ENCODE measurements at places on chromosomes 11 and 22.

- DNase-seq, result peak; percentile 85
Observed at GRCh38 chr22:19970479-19971275, 29.1 kb upstream of the TXNRD2 start.

GRCh38 chr22:49424893-49425270, 402.8 kb downstream of the BRD1 start:
- DNase-seq, result no peak

DNA sequence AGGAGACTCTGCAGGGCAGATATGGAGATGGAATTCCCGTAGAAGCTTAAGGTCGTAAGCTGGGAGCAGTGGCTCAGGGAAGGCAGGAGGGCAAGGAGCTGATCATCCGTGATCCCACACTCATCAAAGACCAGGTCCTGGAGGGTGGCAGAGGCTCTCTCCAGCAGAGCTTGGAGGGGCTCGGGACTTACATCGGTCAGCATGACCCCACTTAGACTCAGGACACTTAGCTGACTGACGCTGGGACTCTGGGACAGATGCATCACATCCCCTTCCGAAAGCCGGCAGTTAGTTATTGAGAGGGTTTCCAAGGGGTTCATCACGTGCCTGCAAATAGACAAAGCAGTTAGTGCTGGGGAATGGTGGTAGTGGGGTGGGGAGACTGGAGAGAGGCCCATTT, 10.7 kb downstream of the PRAME start:
- no peak for DNase-seq

DNA sequence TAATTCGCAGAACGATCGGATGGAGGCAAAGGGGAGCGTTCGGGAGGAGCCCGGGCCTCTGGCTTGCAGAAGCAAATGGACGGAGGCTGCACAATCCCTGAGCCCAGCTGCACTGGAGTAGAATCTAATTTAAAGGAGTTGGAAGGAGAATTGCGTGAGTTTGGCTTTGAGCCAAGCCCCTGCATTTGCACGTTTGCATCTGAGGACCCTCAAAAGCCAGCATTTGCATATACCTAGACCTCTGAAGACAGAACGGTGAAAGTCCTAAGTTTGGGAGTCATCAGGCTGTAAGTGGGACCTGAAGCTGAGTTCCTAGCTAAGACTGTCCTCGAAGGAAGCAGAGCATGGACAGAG, 15.6 kb downstream of the TP53AIP1 start:
- DNase-seq, result no peak

DNA sequence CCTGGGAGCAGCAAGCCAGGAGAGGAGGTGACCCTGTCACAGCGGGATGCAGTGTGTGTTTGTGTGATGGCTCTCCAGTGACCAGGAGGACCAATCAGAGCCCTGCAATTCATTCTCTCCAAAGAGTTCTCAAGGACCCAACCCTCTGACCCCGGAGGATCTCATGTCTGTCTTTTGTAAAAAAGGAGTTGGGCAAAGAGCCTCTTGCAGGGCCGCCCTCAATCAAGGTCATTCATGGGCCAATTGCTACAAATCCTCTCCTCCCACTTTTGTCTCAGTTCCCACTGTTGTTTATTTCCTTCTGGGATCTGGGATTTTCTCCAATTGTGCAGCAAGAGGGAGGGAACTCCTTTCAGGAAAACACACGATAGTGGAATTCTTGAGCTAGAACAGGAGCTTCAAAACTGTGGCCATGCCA, 4.0 kb downstream of the TECTA start:
- DNase-seq, result no peak

GRCh38 chr11:6650104-6650503, 5.5 kb downstream of the DCHS1 start:
- no peak for DNase-seq

- no peak for DNase-seq
Observed at GRCh38 chr22:50186181-50186714, 535 bp downstream of the TRABD start.

DNA sequence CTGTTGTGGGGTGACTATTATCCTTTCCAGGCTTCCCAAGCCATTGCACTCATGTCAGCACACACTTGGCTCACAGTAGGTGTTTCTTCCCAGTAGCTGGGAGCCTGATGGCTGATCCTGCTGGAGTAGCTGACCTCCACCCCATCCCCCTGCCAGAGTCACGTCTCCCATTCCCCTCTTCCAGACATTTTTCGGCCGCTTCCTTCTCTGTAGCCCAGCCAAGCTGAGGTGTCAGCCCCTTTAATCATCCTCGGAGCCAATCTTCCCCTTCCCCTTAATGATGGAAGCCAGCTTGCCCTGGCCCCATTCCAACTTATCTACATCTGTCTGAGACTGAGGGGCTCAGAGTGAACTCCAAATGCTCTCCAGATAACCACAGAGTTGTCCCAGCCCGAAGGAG, 550.7 kb downstream of the MN1 start:
- DNase-seq, result no peak

DNA sequence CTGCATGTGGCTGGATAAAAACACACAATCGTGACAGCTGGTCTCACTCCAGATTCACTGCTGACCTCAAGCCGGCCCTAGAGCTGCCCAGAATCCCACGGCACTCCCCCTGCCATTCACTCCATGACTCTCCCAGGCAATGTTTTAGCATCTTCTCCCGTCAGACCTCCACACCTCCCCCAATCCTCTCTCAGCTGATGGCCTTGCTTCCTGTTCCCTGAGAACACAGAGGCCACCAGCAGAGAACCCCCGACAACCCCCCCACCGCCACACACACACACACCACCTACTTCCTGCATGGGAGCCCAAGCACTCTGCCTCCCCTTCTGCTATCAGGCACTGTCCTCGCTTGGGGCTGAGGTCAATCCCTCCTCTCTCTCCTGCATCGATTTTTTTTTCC, 9.3 kb downstream of the TNKS1BP1 start:
- no peak for DNase-seq

DNA sequence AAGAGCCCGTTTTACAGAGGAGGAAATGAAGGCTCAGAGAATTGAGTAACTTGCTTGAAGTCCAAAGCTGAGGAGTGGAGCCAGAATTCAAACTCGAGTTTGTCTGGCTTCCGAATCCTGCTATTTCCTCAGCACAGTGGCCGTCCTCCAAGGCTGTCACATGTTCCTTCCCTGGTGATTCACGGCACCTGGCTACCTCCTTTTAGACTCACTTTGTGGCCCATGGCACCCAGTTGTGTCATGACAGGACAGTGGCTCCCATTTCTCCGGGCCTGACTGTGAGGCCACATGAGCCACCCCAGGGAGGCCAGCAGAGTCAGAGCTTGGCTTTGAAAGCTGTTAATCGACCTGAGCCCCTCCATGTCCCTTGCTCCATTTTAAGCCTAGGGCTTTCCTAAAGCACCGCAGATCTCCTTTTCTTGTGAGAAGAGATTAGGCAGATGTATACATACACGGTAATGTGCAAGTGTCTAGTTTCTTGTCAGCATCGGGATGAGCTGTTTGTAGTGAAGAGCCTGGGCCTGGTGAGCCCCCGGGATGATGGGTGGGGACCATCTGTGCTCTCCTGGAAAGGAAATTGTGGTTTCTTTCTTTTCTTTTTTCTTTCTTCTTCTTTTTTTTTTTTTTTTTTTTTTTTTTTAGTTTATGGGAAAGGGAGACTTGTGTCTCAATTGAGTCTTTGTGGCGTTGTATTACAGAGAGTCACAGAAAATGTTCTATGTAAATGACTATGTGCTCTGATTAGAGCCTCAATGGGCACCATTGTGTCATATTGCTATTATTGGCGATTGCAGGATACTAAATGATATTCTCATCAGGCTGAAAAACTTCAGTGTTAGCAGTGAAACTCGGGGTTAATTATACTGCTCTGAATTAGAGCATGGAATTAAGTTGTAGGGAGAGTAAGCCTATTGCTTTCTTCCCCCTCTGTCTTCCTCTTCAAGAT, 54.8 kb downstream of the PTPRJ start:
- no peak for DNase-seq

- DNase-seq, result no peak
Observed at GRCh38 chr11:491358-491757, 15.7 kb downstream of the RNH1 start.

DNA sequence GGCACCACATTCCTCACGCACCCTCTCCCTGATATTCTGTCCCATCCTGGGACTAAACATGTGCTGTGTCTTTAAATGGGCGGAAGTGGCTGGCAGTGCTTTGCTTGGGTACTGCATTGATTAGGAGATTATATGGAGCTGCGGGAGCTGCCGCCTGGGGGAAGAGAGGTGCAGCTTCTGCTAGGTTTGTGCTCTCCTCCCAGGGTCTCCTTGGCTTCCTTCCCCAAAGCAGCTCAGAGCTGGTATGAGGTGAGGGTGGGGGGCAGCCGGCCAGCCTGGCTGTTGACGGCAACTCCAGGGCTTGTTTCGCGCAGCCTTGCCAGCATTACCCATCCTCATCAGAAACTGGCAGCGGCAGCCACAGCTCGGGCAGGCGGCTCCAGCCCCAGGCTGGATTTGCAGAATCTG, 95.4 kb downstream of the GRAMD1B start:
- DNase-seq, result no peak

GRCh38 chr11:30107899-30108298, 91.1 kb upstream of the KCNA4 start:
- DNase-seq, result no peak

DNA sequence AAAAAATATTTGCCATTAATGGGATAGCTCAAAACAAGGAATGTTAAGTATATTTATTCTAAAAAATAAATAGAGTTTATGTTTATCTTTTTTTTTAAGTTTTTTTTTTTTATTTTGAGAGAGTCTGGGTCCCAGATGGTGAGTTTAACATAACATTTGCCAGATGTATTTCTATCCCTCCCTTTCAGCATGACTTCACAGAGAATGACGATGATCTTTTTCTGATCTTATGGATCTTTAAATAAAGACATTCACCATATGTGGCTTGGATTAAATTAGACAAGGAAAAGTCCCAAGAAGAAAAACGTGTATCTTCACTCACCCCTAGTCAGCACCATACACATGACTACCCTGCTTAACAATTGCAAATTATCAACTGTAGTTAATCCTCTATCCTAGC, 839.8 kb upstream of the CNTN5 start:
- no peak for DNase-seq

- no peak for DNase-seq
Observed at GRCh38 chr11:84800755-84801346, 826.3 kb downstream of the DLG2 start.

DNA sequence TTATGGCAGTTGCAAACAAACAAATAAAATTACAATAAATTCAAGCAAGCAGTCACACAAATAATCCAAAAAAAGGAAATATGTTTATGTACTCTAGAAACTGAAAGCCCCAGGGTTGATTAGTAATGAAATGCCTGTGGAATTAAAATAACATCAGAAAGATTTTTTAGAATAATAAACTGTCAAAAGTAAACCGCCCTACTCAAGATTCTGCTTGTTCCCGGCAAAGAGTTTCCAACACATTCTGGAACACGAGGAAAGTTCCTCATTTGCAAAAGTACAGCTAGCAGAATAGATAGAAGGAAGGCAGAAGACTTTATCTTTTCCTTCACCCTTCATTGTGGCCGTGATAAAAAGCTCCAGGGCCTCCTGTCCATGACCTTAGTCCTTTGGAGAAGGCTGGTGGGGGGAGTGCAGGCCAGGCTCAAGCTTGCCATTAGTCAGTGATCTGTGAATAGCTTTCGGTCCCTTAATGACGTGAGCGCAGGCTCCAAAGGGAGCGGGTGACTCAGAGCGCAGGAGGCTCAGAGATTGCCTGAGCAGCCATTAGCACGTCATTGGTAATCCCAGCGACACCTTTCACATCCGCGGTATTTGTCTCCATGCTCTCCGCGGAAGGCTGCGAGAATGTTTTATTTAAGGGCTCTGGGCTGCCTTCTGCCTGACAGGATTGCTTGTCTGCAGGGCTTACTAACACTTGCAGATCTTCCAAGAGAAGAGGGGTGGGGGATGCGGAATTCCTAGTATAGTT, 458.3 kb downstream of the METTL15 start:
- no peak for DNase-seq

DNA sequence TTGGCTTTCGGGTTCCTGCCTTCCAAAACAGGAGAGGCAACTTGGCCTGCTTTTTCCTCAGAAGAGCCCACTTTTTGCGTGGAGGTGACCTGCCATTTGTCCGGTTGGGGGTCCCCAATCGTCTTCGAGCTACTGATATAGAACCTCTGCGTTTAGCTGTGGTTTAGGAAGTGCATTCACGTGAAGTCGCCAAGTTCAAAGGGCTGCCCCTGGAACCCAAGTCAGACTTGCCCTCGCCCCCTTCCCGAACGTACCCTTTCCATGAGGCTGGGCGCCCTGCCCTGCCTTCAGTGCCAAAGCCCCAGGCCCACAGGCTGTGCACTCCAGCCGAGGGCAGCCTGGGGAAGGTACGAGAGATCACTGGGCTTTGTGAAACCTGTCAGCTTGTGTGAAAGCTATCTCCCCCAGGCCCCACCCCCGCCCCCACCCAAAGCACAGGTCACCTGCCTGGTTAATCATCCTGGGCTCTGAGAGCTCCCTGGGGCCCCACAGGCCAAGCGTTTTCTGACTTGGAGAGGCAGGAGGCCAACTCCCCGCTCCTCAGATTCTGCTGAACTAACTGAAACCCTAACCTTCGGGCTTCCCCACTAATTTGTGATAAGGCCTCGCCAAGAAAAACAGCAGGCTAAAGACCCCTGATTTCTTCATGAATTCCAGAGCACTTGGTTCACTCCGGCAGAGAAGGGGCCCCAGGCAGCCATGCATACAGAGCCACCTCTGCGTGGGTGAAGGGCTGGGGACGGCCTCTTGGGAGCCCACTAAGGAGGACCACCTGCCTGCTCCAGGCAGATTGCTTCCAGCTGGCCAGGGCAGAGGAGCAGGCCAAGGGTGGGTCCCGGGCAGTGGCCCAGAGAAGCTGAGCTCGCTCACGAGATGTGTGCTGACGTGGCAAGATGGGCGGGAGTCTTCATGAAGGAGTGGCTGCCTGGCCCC, 25.8 kb upstream of the KCNQ1OT1 start:
- no peak for DNase-seq

DNA sequence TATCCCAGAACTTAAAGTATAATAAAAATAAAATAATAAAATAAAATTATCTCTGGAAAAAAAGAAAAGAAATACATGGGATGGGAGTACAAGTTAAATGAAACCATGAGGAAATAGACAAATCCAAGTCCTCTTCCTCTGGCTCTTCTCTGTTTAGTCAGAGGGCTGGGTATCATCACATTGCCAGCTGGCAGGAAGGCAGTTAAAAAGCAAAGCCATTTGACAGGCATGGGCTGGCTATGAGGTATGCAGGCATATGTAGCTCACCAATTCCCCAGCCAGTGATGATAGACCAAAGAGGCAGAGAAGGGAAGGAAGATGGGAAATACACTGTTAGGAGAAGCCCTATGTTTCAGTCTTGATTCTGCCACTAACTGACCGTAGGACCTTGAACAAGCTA, 6.5 kb downstream of the LYVE1 start:
- no peak for DNase-seq

- DNase-seq, result no peak
Observed at GRCh38 chr22:48072777-48073176, 1310.3 kb downstream of the TBC1D22A start.

GRCh38 chr11:133041928-133042882, 490.1 kb downstream of the OPCML start:
- DNase-seq, result no peak

GRCh38 chr22:36029406-36029755, 757 bp upstream of the RBFOX2 start:
- no peak for DNase-seq

- no peak for DNase-seq
Observed at GRCh38 chr22:27820896-27821866, 19.6 kb upstream of the MN1 start.

- DNase-seq, result no peak
Observed at GRCh38 chr11:11860103-11860979, 18.6 kb downstream of the USP47 start.

- DNase-seq, result no peak
Observed at GRCh38 chr22:39314251-39314971, 5.0 kb downstream of the RPL3 start.
